ENCODE measurements at places on chromosomes 7 and 10.
A peak's percentile ranks its signal among the peaks of the same experiment; 100 is the strongest.

GRCh38 chr10:71882813-71883659 is 32.0 kb upstream of the PSAP start:
- no peak for DNase-seq

- peak; percentile 26 for DNase-seq
Measured at GRCh38 chr7:5776894-5777660, 4.4 kb downstream of the RNF216 start.

DNA sequence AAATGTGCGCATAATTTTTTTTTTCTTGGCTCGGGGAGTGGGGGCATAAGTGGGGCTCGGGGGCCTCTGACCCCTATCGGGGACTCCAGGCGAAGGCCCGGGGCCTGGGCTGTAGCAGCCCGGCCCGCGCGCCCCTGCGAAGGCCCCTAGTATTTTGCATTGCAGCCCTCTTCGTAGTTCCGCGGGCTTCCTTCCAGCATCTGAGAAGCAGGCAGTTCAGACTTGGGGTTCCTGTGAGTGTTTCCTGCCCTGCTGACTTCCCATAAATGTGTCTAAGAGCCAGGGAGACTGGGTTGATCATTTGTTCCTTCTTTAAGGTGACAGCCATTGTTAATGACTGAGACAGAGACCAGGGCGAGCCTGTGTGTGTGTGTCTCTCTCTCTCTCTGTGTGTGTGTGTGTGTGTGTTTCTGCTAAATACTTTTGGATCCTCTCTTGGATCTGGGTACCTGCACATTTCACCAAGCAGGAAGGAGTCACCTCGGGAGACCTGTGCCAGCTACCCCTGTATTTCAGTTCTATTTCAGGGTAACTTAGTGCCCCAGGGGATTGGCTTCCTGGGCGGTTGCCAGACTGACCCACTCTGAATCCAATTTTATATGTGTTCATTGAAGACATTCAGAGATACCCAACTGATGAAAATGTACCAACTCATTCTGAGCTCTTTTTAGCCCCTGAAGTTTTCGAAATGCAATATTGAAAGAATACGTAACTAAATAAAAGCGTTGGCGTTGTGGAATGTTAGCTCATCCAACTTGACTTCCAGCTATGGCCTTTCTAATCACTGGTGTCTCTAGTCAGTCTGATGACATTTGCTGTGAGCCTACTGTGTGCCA is 805 bp downstream of the MSRB2 start:
- DNase-seq = peak; percentile 55

DNA sequence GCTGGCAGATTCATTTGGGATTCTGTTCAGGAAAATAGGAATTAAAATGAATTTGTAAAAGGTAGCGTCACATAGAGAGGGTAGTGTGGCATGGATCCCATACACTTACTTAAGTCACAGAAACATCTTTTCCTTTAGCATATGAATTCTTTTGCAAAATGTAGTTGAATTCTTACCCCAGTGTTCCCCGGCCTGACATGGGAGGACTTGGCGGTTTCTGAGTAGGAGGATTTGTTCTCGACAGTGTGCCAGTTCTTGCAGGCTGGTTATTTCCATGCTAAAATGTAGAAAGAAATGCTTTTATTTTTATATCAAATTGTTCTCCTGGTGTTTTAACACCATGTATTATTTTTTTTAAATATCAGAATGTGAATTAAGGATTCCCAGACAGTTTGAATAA is 72.6 kb downstream of the PDSS1 start:
- DNase-seq = no peak

DNA sequence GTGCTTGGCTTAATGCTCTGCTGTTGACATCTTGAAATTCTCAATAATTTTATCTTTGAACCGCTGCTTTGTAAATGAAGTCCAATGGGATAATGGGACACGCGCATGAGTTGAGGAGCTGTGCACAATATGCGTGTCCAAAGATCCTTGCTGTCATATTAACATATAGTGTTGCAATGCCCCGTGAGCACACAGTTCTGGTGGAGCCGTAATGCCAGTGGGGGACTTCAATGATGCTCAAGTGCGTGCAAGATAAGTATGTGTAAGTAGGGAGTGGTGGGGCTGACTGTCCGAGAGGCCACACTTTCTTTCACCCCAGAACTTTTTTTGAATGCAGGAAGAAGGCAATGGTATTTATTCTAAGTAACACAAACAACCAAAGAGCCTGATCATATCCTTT is 77.4 kb upstream of the HPS1 start:
- no peak for DNase-seq

GRCh38 chr7:66696774-66697191 is 43.8 kb upstream of the RABGEF1 start:
- DNase-seq = no peak

All from CD4-positive, alpha-beta T cell treated with Interleukin-6 for 4 hours (primary cell).